ENCODE measurements at places on chromosomes 12 and 14.

DNA sequence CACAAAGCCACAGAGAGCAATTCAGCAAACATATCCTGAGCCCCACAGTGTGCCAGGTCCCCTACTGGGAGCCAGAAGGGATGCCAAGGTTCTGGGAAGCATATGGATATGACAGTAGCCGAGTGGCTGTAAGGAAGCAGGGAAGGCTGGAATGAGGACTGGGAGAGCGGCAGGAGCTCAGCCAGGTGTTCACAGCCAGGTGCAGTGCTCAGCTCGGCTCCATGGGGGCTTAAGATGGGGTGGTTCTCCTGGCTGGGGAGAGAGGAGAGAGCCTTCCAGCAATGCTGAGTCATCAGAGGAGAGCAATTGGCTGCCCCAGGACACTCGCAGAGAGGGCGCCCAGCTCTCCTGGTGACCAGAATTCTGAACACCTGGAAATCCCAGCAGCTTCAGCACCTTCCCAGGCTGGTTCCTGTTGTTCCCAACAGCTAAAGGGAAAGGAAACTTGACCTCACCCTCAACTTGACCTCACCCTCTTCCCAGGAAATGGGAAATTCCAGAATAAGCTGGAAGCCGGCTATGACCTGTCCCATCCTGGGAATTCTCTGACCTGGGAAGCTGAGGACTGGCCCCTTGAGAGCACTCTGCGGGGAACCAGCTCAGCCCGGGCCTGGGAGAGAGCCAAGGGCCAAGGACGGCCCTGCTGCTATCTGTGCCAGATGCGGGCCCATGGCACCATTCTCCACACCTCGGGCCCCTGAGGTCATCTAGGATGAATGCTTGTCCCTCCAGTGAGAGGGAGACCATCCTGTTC, 34.6 kb downstream of the SLC6A12 start:
- no peak for DNase-seq

GRCh38 chr14:25094171-25094907, 44.4 kb upstream of the STXBP6 start:
- DNase-seq: no peak

DNA sequence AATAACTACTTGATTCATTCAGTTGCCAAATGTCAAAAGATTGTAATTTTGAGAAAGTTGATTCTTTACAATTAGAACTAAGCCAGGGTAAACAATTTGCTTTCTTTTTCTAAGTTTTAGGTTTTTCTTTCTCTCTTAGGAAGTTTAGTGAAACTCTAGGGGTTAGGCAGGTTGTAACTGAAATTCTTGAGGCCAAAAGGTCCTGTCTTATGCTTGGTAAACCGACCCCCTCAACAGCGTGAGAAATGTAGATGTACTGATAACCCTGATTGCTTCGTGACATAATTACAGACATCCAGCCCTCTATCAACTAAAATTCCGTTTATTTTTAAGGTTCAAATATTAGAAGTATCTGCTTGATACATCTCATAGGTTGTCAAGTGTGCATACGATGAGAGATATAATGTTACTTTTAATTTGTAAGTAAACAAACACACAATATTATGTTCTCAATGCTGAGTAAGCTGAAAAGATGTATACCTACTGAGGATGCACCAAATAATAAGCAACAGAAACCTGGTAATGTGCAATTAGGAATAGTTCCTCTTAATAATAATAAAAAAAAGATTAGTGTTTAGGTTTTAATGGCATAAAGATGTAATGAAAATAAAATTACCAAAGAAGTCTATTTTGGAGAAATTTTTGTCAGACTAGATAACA, 7.2 kb downstream of the FUT8 start:
- DNase-seq: no peak

- DNase-seq: no peak
These were observed 113.9 kb upstream of the DYRK2 start for GRCh38 chr12:67534681-67535080.

DNA sequence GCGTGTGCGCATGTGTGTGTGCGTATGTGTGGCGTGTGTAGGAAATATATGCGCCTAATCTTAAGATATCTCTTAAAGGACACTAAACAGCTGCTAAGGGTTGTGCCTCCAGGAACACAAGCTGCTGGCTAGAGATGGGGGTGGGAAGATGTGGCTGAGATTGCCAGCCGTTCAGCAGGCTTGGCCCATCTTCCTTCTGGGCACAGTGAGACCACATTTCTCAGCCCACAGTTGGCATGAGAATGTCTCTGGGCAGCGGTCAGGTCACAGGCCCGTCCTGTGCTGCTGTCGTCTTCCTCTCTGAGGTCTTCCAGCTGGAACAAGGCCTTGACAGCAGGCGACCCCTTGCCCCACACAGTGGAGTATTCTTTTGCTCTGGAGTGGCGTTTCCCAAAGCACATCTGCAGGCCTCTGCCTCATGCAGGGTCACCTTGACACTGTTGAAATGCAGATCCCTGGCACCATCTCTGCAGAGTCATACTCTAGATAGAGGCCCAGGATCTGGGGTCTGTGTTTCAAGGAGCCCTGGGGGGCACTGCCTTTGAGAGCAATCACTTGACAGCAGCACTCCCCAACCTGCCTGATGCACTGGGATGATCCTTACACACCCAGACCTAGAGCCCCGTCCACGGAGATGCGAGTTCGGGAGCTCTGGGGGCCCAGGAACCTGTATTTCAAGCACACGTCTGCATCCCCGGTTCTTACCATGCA, 335.5 kb upstream of the SFSWAP start:
- no peak for DNase-seq
